ENCODE measurements at places on chromosomes 11 and 22.

DNA sequence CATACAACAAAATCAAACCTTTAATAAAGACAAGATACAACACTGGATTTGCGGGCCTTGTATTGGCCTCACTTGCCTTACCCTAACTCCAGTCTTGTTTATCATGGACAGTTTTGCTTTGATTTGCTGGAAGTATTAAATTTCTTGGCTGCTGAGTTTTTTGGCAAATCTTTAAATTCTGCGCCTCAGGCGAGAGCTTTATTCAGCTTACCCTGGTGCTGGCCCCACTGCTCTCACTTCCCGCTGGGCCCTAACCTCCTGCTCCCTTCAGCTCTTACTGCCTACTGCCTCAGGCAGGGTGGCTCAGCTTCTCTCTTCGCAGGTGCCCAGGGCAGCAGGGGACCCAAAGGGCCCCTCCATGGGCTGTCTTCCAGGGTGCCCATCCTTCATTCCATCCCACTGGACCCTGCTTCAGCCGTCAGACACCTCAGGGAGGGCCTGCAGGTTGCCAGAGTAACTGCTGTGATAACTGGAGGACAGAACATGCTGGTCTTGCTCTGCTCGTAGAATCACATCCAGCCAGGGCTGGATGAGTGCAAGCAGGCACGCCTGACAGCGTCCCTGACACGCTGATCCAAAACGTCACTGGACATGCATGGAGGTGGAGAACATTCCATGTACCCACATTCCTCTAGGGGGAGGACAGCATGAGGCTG is 45.7 kb upstream of the TUB start:
- DNase-seq, result no peak

DNA sequence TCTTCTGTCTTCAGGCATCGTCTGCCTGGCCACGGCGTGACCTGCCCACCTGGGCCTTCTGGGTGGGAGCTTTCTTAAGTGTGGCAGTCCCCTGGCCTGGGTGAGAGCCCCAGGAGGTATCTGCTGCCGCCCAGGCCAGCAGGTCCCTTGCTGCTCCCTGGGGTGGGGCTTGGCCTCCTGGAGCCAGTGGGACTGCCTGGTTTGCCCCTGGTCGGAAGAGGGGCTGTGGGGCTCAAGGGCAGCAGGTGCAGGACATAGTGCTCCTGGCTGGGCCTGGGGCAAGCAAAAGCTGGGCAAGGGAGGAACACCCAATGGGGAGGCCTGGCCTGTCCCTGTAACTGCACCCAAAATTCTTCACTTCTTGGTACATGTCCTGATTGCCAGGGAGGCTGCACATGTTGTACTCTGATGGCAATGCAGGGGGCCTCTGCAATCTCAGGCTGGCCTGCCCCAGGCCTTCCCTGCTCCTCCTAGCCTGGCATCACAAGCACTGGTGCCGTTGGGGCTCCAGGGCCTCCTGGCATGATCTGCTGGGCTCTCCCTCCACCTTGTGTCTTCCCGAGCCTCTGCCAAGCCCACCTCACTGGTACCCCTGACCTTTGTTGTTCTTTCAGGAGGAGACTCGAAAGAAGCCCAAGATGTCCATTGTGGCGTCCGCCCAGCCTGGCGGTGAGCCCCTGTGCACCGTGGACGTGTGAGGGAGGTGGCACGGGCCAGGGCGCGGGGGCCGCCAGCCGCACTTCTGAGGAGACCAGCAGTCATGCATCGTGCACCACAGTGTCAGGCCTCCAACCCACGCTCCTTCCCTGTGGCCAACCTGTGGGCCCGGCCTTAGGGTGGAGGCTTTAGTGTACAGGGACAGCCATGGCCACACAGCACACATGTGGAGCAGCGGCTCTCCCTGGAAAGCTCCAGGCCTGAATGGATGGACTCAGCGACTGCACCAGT is 6.2 kb upstream of the RANBP1 start:
- DNase-seq, result no peak

GRCh38 chr22:39923696-39924095 is 22.8 kb downstream of the GRAP2 start:
- no peak for DNase-seq

GRCh38 chr11:13465909-13466371 is 2.9 kb upstream of the BTBD10 start:
- no peak for DNase-seq

- DNase-seq, result no peak
Observed at GRCh38 chr11:61830237-61831105, 2.4 kb downstream of the FADS2 start.

GRCh38 chr11:92789761-92790160 is 179.7 kb upstream of the MTNR1B start:
- DNase-seq, result no peak

- peak; percentile 57 for DNase-seq
Observed at GRCh38 chr11:76236092-76236999, 30.0 kb upstream of the WNT11 start.

- DNase-seq, result no peak
Observed at GRCh38 chr11:60161766-60162165, 21.1 kb downstream of the MS4A6A start.

DNA sequence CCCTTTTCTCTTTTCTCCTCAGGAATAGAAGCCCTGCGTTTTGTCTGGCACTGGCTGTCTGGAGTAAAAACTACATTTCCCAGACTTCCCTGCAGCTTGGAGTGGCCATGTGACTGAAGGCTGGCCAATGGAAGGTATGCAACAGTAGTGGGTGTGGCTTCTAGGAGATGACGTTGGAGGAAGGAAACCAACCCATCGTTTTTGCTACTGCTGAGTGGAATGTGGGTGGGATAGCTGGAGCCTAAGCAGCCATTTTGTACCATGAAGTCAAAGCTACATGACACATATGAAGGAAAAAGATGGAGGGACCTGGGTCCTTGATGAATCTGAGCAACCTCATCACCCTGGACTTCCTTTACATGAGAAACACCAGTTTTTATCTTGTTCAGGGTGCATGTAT is 19.6 kb downstream of the FGF3 start:
- no peak for DNase-seq

GRCh38 chr22:42277988-42278776 is 7.7 kb upstream of the TCF20 start:
- DNase-seq, result peak; percentile 13

- peak; percentile 85 for DNase-seq
Observed at GRCh38 chr22:21652010-21652546, 10.0 kb downstream of the SDF2L1 start.

GRCh38 chr11:2207212-2207611 is 35.6 kb upstream of the TH start:
- no peak for DNase-seq

GRCh38 chr11:114179234-114179941 is 116.8 kb upstream of the NNMT start:
- DNase-seq, result no peak

GRCh38 chr11:111379602-111380136 is 594 bp upstream of the POU2AF1 start:
- no peak for DNase-seq

DNA sequence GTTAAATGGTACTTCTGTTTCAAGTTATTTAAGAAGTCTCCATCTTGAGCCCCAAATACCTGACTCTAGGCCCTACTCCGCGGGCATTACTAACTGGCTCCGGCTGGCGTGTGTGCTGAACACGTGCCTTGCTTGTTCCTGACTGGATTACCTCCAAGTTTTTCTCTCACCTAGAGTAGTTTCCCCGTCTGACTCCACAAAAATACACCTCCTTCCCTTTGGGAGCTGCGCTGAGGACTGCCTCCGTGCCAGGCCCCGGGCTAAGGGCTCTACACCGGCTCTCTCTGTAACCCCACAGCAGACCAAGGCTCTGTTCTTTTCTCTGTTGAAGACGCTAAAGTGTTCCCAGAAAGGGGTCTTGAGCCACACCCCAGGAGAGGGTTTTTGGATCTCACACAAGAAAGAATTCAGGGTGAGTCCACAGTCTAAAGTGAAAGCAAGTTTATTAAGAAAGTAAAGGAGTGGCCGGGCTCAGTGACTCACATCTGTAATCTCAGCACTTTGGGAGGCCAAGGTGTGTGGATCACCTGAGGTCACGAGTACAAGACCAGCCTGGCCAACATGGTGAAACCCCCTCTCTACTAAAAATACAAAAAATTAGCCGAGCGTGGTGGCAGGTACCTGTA is 61.8 kb downstream of the ANO1 start:
- DNase-seq, result no peak

- no peak for DNase-seq
Observed at GRCh38 chr11:70087446-70088167, 9.5 kb downstream of the ANO1 start.

DNA sequence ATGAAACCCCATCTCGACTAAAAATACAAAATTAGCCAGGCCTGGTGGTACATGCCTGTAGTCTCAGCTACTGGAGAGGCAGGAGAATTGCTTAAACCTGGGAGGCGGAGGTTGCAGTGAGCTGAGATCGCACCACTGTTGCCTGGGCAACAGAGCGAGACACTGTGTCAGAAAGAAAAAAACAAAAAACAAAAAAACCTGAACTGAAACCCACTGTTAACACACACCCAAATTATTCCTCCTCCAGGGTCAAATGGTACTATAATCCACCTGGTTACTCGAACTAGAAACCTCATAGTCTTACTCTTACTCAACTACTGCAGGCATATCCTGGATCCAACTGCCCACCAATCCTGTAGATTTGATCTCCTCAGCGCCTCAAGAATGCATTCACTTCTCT is 35.5 kb downstream of the USP28 start:
- no peak for DNase-seq

DNA sequence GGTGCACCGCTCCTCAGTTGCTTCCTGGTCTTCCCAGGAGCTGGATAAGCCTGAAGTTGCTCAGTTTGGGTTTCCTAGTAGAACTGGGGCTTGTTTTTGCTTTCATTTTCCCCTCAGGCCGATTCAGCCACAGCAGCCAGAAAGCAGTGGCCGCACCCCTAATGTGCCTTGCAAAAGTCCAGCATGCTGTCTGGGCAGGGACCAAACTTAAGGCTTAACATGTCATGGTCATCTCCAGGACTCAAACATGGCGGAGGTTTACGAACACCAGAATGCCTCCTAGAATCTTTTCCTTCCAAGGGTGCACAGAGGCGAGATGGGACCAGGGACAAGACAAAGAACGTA is 2.5 kb downstream of the GNG3 start:
- no peak for DNase-seq

GRCh38 chr11:73931039-73931645 is 19.7 kb upstream of the DNAJB13 start:
- DNase-seq, result no peak

- DNase-seq, result no peak
Observed at GRCh38 chr11:130300567-130300966, 14.2 kb downstream of the ZBTB44 start.

DNA sequence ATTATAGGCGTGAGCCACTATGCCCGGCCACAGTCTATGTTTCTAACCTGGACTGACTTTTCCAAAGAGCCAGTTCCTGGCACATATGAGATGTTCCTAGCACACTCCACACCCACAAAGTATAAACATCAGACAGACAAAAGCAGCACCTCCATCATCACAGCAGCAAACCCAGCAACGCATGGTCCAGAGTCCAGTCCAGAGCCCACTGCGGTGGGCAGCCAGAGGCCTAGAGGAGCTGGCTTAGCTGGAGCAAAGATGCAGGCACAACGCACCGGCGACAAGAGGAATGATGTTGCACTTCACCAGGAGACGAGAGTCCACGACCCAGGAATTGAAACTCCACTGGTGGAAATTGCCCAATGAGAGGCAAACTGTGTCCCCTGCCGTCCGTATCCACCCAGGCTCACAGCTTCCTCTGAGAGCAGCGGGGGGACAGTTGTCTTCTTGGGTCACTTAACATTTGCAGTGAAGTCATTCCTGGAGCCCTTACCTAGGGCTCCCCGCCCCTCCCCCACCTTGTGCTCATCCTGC is 36.6 kb downstream of the RPS6KA4 start:
- no peak for DNase-seq

GRCh38 chr11:115348416-115348815 is 155.8 kb downstream of the CADM1 start:
- DNase-seq, result no peak

GRCh38 chr11:1564535-1565172 is 7.4 kb downstream of the DUSP8 start:
- no peak for DNase-seq

DNA sequence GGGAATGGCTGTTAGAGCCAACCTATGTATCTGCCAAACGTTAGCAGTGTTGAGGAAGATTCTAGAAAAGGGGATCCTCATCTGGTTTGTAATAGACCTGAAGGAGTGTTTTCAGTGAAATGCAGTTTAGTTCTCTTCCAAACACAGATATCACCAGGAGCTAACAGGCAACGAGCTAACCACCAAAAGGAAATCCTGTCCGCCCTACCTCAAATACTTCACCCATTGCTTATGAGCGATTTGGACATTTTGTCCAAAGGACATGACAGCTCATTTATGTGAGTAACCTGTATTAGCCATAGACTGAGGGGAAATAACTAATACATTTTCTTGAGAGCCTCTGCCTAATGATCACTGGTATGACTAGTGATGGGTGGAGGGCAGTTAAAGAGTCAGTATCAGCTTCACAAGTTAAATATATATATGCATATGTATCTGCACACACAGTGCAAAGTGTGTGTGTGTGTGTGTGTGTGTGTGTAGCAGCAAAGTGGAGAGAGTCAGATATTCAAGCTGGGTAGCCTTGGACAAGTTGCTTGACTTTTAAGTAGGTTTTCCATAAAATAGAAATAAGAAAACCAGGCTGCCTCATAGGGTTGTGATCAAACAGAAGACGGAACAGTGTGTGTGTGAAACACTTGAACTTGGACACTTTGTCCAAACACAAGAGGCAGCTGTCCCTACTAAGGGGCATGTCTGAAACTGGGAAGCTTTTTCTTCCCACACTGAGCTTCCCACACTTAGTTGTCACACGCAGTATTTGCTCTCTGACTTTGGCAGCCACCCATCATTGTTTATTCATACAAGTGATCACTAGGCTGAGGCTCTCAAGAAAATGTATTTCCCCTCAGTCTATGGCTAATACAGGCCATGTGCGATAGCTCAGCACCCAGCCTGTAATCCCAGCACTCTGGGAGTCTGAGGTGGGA is 940 bp upstream of the C11orf91 start:
- DNase-seq, result no peak
